ENCODE measurements at places on chromosomes 5 and 9.

DNA sequence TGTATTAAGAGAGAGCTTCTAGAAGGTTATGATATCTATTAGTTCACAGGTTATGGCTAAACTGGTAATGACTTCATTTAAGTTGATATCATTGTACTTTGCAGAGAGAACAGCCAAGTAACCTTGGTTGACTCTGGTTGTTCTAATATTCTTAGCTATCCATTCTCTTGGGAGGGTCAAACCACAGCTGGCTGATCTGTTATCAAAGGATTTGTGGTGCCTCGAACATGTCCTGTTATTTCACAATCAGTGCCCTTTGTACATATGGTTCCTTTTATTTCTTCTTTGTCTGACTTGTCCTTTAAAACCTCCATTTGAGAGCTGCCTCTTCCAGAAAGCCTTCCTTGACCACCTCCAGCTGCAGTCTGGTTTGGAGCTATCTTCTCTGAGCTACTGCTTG lies 61.7 kb downstream of the PDE8B start:
- no peaks in the 10 kb centered on the region for H3K36me3 ChIP-seq
- H3K4me3 ChIP-seq: no peak overlapping the region
- no peak overlapping the region for H3K27ac ChIP-seq

GRCh38 chr9:123471843-123472570 lies 116.0 kb downstream of the CRB2 start:
- no peaks in the 10 kb centered on the region for H3K36me3 ChIP-seq
- H3K4me3 ChIP-seq: no peak overlapping the region
- H3K4me1 ChIP-seq: peaks cover 10% of the 10 kb centered on the region
- H3K27me3 ChIP-seq: no peaks in the 10 kb centered on the region
- no peak overlapping the region for H3K27ac ChIP-seq
- no peak for DNase-seq

DNA sequence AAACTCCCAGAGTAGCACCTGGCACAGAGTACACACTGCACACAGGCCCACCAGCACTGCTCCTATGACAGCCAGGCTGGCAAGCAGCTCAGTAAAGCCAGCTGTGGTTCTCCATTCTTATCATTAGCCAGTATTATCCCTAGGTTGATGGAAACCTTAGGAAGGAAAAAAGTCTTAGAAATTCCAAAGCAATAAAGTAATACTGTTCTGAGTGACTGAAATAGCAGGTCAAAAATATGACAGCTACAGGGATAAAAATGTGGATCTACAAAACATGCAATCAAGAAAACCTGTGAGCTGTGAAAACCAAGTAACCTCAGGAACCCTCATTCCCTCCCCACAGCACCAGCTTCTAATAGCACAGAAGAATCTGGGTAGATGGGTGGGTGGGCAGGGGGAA lies 403.5 kb downstream of the SPOCK1 start:
- no peaks in the 10 kb centered on the region for H3K4me1 ChIP-seq
- H3K27ac ChIP-seq: no peak overlapping the region
- H3K4me3 ChIP-seq: no peak overlapping the region
- no peak for DNase-seq
- H3K36me3 ChIP-seq: no peaks in the 10 kb centered on the region
- H3K27me3 ChIP-seq: no peaks in the 10 kb centered on the region

DNA sequence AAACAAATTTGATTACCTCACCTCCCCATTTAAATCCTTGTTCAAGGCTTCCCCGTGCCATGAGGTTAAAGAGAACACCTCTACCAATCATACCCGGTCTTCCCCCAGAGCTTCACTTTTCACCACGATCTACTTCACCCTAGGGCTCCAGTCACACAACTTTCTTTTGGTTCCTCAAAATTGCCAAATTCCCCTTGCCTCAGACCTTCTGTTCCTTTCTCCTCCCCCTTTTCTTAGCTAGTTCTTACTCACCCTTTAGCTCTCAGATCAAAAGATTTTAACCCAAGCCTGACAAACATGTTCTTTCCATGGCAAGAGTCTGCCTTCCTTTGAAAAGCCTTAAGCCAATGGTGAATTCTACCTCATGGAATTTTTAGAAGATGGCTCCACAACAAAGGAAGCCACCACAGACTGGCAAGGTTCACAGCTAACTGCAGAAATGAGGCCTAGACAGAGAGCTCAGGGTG lies 56.7 kb downstream of the MAPKAP1 start:
- no peak overlapping the region for H3K27ac ChIP-seq
- peak; percentile 67 for DNase-seq
- H3K4me3 ChIP-seq: no peak overlapping the region
- no peaks in the 10 kb centered on the region for H3K4me1 ChIP-seq
- no peaks in the 10 kb centered on the region for H3K27me3 ChIP-seq
- no peaks in the 10 kb centered on the region for H3K36me3 ChIP-seq

GRCh38 chr5:173704615-173705511 lies 88.4 kb upstream of the BOD1 start:
- H3K4me1 ChIP-seq: no peaks in the 10 kb centered on the region
- DNase-seq: no peak
- no peaks in the 10 kb centered on the region for H3K36me3 ChIP-seq
- H3K27me3 ChIP-seq: no peaks in the 10 kb centered on the region

- no peaks in the 10 kb centered on the region for H3K27me3 ChIP-seq
- no peak for DNase-seq
- H3K4me3 ChIP-seq: no peak overlapping the region
- no peaks in the 10 kb centered on the region for H3K4me1 ChIP-seq
These were observed 40.1 kb downstream of the SLC6A3 start for GRCh38 chr5:1405121-1405520.

GRCh38 chr9:15513335-15513734 lies 2.6 kb upstream of the PSIP1 start:
- H3K27ac ChIP-seq: no peak overlapping the region
- peak; percentile 45 for DNase-seq
- peaks cover 13% of the 10 kb centered on the region for H3K4me1 ChIP-seq
- no peaks in the 10 kb centered on the region for H3K27me3 ChIP-seq
- H3K4me3 ChIP-seq: no peak overlapping the region
